ENCODE measurements at places on chromosomes 2 and 18. TPM values are rescaled to one million over a fixed set of nuclear protein-coding genes. Genes with fewer than 3 reads are reported as not detected.

DNA sequence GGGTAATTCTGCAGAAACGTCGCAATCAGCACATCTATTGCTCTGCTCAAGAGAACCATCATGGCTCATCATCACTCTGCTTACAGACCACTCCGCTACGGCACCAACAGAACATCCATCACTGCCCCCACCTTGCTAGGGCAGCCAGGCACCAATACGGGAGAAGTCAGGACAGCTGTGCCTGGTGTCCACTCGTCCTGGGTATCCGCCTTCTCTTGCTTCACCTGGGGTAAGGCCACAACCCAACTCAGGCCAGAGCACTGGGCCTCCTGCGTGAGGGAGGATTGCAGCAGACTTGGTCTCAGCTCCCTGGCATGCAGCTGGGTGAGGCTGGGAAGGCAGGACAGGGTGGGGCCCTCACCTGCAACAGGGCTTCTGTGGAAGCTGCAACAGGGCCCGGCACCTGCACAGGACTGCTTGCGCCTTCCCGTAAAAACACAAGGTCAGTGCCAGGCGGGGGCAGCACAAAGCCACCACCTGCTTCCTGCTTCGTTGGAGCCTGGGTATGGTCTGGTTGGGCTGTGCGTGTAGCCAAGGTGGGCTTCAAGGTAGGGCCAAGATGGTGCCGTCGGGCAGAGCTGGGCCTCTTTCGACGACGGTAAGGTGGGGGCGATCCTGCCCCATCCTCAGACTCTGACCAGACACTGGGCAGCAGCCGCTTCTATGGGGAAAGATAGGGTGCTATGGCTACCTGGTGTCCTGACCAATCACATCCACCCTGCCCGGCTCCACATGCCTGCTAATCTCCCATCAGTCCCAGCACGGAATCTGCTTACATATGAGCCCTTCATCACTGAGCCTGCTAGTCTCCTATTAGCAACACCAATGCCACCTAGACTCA, 7.1 kb upstream of the CFAP53 start:
- DNase-seq = no peak

GRCh38 chr2:176317623-176318065, 48.4 kb downstream of the MTX2 start:
- no peak for DNase-seq

DNA sequence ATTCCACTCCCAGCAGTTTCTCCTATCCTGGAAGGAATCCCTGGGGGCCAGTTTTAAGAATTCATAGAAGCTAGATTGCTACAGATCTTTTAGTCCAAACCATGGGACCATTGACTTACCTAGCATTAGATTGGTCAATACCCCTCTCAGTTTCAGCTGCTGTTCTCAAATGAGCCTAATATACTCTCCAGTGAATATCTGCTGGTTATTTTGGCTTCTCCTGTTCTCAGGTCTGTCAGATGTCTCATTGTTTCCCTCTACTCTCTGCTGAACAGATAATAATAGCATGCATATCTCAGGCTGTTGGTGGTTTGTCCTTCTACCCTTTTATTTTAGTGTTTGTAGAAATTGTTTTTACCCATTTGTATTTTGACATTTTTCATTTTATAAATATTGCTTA, 99.5 kb downstream of the FHOD3 start:
- no peak for DNase-seq

FRZB gene
- total RNA-seq = 11.8 TPM

- no peak for DNase-seq
Observed at GRCh38 chr18:36744261-36744876, 84.4 kb downstream of the TPGS2 start.
